ENCODE measurements at places on chromosomes 12 and 14.

GRCh38 chr14:93007225-93007997, 84.5 kb downstream of the CHGA start:
- no peak for DNase-seq

- DNase-seq, result no peak
These were observed 119.7 kb upstream of the PDE3A start for GRCh38 chr12:20248646-20249045.

DNA sequence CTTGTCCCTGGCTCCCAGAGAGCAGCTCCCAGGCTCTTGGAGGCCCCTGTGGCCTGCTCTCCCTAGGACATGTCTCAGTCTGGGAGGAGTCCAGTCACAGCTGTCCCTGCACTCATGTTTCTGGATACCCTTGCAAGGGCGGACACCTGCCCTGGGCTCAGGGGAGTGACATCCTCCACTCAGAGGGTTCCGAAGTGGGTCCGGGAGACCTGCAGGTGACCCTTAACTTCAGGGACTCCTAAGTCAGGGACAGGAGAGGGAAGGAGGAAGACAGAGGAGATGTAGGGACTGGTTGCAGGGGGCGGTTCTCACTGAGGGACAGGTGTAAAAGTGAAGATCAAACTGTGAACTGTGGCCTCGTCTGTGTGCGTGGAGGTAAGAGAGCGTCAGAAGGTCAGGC, 37.6 kb downstream of the CACNA2D4 start:
- no peak for DNase-seq

DNA sequence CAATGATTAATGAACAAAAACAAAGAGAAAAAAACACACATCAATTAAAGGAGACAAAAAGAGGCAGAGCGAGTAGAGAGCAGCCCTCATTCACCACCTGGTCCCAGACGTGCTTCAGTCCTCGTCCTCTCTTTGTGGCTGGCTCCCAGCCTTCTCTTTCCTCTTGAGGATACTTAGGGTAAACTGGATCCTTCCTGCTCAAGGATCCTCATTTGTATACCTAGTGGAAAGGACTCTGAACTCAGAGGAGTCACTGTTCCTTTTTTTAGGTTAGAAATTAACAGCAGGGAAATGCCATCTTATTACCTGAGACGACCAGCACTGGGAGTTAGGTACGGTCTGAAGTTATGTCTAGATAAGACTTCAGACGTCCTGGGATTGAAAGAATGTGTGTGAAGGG, 9.7 kb downstream of the MLEC start:
- DNase-seq, result no peak

DNA sequence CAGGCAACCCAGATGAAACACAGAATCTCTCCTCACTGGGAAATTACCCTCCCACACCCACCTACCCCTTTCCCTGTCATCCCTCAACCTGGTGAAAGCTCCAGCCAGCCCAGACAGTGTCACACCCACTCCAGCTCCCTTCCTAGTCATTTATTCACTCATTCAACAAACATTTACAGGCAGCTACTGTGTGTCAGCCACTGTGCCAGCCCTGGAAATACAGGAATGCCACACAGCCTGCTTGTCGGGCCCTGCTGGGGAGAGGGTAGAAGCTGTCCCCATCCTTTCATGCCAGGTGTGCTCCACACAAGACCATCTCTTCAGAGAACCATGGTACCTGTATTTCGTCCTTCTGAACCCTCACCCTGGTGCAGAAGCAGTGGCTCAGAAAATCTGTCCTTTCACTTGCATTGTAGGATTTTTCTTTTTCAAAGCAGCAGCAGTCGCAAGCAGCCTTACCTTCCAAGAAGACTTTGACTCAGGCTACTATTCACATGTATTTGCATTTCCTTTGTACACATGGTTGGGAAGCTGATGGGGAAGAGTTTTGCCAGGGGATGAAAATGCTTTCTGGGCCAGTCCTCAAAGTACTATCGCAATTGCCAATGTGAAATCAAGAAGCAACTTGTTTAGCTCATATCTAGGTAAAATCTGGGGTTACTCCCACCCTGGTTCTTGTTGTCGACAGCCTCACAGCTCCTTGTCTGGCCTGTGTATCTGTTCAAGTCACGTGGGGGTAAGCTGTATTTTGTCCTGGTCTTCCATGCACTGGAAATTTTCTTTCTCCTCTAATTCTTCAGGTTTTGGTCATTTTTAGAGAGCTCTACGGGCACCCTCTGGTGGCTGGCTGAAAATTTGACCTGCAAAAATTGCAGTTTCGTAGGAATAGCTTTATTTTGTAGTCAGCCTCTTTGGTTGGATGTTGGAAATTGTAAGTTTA, 147.4 kb upstream of the EGLN3 start:
- no peak for DNase-seq

- DNase-seq, result no peak
These were observed 88.4 kb upstream of the TMEM132C start for GRCh38 chr12:128178565-128178964.

GRCh38 chr12:12519354-12519998, 43.2 kb downstream of the DUSP16 start:
- DNase-seq, result no peak

DNA sequence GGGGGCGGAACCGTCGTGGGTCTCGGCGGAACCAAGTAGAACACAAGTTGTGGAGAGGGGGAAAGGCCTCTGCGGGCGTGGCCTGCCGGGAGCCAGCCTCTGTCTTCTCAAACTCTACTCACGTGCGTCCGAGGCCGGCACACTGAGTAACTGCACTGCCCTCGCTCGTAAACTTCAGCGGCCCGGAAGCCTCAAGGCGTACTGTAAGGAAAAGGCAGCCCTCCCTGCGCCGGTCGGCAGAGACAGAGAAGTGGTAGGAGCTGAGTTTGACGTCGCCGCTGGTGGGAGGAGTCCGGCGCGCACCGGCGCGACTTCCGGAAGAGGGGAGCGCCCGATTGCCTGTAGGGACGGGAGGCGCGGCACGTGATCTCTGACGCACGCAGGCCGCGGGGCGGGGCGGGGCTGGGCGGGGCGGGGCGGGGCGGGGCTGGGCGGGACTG, at the start of gene FBXO33:
Gene FBXO33 (minus strand): TSS at position 255 of the 440 bp plus-strand sequence. CDS start 271 bp downstream, outside the sequence.
- DNase-seq, result peak; percentile 95

DNA sequence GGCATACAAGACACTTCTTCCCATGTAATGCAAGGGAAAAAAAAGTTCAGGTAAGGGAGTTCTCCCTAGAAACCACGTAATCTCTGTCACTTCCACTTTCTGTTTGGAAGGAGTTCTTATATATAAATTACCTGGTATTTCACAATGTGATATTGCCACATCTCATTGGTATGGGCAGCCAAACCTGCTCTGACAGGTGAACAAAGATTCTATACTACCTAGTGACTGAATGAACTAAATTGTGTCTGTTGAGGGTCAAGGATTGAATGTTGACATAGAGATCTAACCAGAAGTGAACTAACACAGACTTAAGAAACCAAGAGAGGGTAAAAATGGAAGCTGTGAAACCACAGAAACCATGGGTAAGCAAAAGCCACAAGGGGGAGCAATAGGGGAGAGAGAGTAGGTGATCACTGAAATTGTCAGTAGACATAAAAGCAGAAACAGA, 161.3 kb downstream of the RPL10L start:
- DNase-seq, result no peak

GRCh38 chr14:45201905-45202304, 51.1 kb downstream of the MIS18BP1 start:
- DNase-seq, result no peak

DNA sequence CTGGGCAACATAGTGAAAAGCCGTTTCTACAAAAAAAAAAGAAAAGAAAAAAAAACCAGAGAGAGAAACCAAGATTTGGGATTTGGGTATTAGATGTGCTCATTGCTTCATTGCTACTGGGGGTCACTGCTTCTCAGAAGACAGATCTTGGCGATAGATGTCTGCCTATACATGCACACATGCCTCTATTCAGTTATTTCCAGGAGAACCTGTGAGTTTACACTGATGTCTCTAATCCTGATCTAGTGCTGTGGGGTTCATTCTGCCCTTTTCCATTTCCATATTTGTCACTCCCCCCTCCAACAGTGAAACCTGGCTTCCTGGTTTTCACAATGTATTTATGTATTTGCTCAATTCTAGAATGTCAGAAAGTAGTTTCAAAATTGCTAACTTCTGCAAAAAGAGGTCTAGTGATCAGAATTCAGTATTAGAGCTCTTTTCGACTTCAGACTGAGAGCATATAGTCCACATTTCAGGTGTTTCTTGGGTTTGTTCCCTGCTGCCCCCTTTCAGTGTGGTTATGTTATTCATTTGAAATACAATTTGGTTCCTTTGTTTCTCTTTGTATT, 111.0 kb downstream of the SLC25A47 start:
- no peak for DNase-seq

DNA sequence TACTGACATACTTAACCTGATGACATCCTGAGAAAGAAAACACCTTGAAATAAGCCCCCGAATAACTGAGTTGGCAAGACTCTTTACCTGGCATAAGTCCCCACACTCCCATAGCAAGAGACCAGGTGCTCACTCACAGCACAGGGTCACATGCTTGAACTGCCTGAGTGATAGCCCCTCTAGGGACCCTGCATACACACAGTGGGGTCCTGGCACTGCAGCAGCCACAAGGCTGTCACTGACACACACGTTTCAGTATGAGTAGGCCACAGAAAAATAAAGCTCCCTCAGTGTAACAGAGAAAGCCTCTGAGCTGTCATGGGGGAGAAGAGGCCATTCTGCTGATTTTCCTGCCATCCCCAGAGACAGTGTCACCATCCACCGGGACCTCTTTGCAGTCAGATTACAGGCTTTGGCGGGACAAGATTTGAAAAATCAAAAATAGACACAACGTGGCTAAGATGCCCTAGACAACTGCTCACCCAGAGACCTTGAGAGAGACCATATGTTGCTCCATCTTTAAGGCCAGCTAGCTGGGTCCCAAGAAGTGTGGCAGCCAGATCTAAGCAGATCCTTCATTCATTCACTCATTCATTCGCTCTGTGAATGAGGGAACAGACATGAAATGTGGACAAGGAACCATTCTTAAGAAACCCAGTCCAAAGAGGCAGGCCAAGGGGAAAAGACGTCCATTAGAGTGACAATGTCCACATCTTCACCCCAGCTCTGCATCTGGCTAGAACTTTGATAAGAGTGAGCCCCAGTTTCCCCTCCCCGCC, 1.6 kb downstream of the SCARB1 start:
- DNase-seq, result no peak

DNA sequence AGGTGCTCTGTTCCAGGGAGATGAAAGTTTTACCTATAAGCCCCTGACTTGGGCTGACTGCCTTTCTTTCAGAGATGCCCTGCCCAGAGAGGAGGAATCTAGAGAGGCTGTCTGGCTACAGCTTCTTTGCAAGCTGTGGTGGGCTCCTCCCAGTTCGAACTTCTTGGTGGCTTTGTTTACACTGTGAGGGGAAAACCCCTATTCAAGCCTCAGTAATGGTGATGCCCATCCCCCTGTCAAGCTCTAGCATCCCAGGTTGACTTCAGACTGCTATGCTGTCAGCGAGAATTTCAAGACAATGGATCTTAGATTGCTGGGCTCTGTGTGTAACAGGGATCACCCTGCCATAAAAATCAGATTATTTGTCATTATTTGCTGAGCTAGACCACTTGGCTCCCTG, 377.6 kb downstream of the FLRT2 start:
- no peak for DNase-seq

GRCh38 chr12:108302016-108302402, 37.1 kb downstream of the CMKLR1 start:
- DNase-seq, result no peak

GRCh38 chr12:123389560-123390351, 5.8 kb downstream of the KMT5A start:
- DNase-seq, result peak; percentile 15

GRCh38 chr14:80946187-80946586, 4.6 kb upstream of the CEP128 start:
- no peak for DNase-seq

GRCh38 chr14:91229743-91230200, 14.7 kb downstream of the GPR68 start:
- DNase-seq, result peak; percentile 60

- no peak for DNase-seq
These were observed 239.2 kb upstream of the CPNE8 start for GRCh38 chr12:39144613-39145061.

GRCh38 chr12:98740751-98741150, 95.7 kb downstream of the APAF1 start:
- DNase-seq, result no peak

- peak; percentile 59 for DNase-seq
These were observed 8.1 kb downstream of the LRRC43 start for GRCh38 chr12:122190842-122191668.

DNA sequence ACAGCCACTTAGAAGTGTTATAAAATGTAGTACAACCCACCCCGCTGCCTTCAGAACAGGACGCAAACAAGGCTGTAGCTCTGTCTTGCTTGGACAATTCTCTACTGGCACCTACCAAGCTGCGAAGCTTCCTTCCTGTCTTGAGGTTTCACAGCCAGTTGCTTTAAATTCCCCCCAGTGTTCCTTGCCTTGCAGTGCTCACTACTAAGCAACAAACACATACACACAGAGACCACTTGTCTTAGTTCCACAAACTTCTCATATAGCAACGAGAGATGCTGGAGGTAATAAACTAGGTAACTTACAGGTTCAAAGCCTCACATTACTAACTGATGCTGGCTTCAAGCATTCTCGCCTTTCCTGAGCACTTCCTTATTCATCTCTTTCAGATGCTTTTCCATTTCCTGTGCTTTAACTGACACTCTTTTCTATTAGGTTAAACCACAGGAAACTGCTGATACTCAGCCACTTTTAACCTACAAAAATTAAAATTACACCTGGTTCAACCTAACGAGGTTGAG, 91.5 kb upstream of the PTGDR start:
- DNase-seq, result no peak

DNA sequence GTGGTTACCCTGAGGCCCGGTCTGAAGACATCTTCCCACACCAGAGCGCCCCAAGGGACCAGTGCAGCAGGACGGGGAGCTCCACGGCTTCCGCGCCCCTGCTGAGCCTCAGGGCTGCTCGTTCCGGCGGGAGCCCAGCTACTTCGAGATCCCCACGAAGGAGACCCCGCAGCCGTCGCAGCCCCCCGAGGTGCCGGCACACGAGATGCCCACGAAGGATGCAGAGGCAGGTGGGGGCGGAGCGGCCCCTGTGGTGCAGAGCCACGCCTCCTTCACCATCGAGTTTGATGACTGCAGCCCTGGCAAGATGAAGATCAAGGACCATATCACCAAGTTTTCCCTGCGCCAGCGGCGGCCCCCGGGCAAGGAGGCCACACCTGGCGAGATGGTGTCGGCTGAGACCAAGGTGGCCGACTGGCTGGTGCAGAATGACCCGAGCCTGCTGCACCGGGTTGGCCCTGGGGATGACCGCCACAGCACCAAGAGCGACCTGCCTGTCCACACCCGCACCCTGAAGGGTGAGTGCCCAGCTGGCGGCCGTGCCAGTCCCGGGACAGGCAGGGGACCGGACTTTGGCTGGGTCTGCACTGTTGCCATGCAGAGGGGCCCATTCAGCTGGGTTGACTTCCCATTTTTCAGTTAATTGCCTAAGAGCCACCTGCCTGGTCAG, 18.1 kb downstream of the CEP170B start:
- DNase-seq, result no peak

Data from activated CD4-positive, alpha-beta T cell treated with anti-CD3 and anti-CD28 coated beads for 4 hours (primary cell).